Bronchial epithelial cell (primary cell): ENCODE measurements at places on chromosomes 6 and 20. TPM values are rescaled to one million over a fixed set of nuclear protein-coding genes. Genes with fewer than 3 reads are reported as not detected.

Gene SOBP
- 0.26 and 0.38 TPM in 2 replicates for total RNA-seq

Gene GABRR1
- total RNA-seq: not detected in 2 replicates

Gene MYT1
- not detected in 2 replicates for total RNA-seq

Gene PDYN
- not detected in 2 replicates for total RNA-seq

Gene GPLD1
- total RNA-seq: 0.26 and 0.64 TPM in 2 replicates

Gene BMP5
- total RNA-seq: under 0.01 TPM in 1 of 2 replicates, not detected in the other

Gene BPIFB4
- not detected in 2 replicates for total RNA-seq

Gene SMLR1
- not detected in 2 replicates for total RNA-seq

Gene SLC2A10
- total RNA-seq: 19.2 and 30.2 TPM in 2 replicates

Gene CST7
- not detected in 2 replicates for total RNA-seq

Gene PREP
- 30.5 and 32.1 TPM in 2 replicates for total RNA-seq

Gene FNDC11
- 0.26 and 0.90 TPM in 2 replicates for total RNA-seq

DNA sequence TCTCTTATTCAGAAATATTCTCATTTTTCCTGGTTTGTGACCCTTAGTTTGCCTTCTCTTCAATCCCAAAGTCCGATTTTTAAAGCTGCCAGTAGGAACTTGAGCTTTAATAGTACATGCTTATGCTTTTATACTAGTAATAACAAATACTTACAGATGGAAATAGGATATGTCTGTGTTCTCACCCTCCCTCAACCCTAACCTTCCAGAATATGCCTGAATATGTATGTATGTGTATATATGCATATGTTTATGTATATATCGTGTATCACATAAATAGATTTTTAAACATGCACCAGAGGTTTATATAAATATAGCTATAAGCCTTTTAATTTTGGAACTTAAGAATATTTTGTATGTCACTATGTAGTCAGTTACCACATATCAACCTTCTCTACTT, 38.8 kb downstream of the CDYL start:
- no peak for DNase-seq

GRCh38 chr6:43257367-43258145, 14.3 kb downstream of the TTBK1 start:
- DNase-seq: no peak

DNA sequence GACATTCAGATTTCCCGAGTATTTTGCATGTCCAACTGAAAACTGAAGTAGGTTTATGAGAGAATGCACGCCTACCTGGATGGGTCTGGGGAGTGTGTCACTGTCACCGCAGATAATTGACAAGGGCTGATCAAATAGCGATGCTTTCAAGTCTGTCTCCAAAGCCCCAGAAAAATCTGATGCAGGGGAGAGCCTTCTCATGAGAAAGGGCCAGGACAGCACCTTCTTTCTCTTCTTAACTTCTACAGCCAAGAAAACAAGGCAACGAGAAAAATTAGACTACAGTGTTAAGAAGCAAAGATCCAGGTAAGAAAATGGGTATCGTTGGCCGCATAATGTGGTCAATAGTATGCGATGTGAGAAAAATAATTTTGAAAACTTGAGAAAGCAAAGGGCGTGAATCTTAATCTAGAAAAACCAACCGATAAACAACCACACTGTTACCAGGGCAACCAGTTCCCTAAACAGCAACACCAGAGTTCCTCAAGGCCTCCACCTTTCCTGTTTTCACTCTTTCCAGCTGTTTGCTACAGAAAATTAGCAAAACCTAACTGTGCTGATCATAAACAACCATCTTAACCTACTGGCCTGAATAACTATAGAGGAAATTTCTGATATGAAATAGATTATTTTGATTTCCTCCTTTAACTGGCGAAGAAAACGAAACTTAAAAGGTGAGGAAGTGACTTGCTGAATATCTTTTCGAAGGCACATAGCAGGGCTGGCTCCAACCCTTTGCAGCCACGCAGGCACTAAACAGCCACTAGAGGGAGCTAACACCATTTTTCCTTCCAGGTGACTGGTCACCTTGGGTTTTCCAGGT, 2.6 kb downstream of the TAGAP start:
- DNase-seq: peak; percentile 81

- no peak for DNase-seq
Measured at GRCh38 chr6:6411115-6411514, 90.7 kb upstream of the F13A1 start.

DNA sequence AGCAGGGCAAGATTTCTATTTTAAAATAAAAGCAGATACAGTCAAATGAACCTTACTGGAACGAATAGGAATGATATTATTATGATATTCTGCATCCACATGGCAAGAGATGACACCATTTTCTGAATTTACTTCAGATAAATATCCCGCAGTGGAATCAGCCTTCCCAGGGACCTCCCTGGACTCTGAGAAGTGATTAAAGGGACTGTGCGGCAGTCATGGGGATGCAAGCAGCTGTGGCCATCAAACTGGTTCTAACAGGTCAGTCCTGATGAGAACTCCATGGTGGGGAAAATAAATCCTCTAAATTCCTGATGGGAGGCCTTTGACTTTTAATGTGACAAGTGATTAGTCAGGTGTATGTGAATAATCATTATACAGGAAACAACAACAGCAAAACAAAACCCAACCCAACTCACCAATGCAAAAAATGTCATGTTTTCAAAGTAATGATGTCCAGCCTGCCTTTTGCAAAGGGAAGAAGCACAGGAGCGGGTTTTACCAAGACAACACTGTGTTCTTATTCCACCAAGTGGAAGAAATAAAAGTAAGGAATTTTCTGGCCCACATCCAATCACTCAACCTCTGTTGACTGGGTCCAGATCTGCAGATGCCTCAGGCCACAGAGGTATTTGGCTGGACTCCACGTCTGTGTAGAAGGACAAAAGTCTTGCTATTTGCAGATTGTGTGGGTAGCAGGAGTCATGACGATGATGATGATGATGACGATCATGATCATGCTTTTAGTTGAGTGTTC, 61.9 kb upstream of the CITED2 start:
- peak; percentile 70 for DNase-seq

- DNase-seq: no peak
Measured at GRCh38 chr20:34311118-34312023, 8.2 kb upstream of the AHCY start.

GRCh38 chr20:51176876-51177275, 154.0 kb upstream of the KCNG1 start:
- no peak for DNase-seq

DNA sequence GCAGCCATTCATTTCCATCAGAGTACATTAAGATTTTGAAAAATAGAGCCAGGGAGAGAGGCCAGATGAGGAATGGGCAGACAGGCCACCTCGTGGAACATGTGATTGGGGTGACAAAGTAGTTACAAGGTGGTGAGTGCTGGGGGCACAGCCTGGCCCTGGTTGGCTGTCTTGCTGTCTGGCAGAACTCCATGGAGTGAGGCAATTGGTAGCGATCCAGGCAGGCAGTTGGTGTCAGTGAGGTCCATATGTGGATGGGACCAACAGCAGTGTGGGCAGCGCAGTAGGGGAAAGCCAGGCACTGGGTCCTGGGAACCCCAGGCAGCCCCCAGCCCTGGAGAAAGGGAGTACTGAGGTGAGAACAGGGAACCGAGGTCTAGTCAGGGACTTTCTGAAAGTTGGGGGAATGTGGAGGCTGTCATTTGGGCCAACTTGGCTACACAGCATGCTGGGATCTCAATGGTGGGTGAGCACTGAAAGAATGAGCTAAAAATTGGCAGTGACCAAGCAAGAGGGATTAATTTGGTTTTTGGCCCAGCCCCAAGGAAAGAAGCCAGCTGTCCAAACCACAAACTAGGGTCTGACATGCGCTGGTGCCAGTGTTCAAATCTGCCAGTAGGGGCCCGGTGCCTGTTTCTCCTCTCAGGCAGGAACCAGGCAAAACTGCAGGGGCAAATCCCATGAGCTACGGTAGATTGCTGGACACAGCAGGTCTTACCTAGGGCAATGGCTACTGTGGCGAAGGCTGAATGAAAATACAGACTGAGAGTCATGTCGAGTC, 61.4 kb upstream of the E2F3 start:
- no peak for DNase-seq

DNA sequence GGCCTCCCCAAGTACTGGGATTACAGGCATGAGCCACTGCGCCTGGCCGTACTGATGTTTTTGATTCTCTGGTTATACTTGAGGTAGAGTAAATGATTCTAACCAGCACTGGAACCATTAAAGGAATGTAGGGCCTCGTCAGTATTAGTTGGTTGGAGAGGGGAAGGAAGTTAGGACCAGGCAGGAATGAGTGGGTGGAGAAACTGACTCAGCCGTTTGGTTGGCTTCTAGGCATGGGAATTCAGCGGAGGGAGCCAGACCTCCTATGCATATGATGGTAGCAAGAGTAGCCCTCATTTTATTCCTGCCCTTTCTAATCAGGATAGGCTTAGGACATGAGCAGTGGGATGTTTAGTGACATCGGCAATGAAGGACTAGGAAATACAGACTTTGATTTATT, 19.0 kb upstream of the SERINC3 start:
- peak; percentile 78 for DNase-seq

- no peak for DNase-seq
Measured at GRCh38 chr6:106642476-106642875, 13.1 kb downstream of the QRSL1 start.

GRCh38 chr20:44993343-44993742, 27.0 kb downstream of the STK4 start:
- DNase-seq: peak; percentile 60

- DNase-seq: peak; percentile 29
Measured at GRCh38 chr6:127690092-127690491, 113.1 kb downstream of the C6orf58 start.

- no peak for DNase-seq
Measured at GRCh38 chr6:111943726-111944125, 70.5 kb upstream of the FYN start.

- DNase-seq: no peak
Measured at GRCh38 chr20:46134716-46135115, 16.6 kb downstream of the CD40 start.

GRCh38 chr6:44076356-44077213, 50.7 kb downstream of the MRPL14 start:
- DNase-seq: no peak

DNA sequence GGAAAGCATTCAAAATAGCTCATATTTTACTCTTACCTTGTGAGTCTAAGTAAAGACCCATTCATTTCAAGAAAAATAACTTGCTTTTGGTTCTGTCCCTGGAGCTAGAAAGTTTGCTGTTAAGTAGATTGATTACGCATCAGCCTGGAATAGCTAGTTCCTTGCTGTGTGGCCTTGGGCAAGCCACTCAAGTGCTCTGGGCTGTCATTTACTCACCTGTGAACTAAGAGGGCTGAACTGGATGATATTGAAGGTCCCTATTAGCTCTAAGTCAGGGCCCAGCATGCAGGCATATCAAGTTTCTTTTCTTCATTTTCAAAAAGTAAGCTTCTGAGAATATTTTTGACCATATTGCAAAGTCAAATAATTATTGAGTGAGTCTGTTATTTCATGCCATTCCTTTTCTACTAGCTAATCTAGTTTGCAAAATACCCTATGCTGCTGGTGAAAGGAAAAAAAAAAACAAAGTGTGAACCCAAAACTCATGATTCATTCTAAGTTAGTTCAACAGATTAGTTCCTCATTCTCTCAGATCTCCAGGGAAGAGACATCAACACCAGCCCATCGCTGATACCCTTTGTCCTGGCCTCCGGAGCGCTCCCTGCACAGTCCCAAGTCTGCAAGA, 106.5 kb upstream of the GMDS start:
- DNase-seq: peak; percentile 40

DNA sequence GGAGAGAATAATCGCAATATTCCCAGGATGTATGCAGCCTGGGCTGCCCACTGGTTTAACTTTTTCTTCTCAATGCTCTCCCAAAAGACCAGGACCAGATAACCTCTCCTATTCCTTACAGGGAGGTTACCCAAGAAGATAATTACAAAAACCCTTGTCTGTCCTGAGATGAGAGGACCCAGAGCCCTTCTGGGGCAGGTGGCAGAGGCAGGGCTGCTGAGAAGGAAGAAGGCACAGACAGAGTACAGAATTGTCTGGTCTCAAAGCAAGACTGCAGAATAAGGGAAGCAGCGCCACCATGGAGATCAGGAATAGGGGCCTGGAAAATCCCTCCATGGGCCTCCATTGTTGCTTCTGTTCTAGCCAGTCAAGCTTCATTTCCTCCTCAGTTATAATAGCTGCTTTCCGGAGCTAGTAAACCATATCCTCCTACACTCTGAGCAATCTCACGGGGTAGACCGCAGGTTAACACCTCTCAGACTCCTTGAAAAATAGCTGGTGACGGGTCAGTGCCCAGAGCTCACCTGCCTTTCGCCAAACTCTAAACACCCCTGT, 463 bp upstream of the HLA-DMB start:
- no peak for DNase-seq

GRCh38 chr6:74925683-74926082, 280.2 kb downstream of the COL12A1 start:
- DNase-seq: no peak

- DNase-seq: no peak
Measured at GRCh38 chr6:49339096-49339495, 124.0 kb downstream of the MMUT start.

- DNase-seq: peak; percentile 15
Measured at GRCh38 chr20:33309631-33310030, 26.6 kb downstream of the BPIFB1 start.

DNA sequence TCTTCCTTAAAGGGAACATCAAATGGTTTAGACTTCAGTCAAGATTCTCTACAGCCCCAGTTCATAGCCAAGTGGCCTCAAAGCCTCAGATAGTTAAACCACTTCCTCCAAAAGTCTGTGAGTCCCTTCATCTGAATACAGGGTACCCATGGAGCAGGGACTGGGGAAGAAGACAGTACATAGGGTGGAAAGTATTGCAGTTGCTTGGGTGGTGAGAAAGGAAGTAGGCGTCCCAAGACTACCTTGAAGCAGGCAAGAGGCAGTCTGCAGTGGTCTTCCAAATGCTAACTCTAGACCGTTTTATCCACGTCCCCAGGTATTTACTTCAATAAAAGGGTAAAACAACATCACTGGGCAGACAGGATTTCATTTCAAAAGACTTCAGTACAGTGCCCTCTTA, 2.0 kb downstream of the FYN start:
- DNase-seq: no peak

DNA sequence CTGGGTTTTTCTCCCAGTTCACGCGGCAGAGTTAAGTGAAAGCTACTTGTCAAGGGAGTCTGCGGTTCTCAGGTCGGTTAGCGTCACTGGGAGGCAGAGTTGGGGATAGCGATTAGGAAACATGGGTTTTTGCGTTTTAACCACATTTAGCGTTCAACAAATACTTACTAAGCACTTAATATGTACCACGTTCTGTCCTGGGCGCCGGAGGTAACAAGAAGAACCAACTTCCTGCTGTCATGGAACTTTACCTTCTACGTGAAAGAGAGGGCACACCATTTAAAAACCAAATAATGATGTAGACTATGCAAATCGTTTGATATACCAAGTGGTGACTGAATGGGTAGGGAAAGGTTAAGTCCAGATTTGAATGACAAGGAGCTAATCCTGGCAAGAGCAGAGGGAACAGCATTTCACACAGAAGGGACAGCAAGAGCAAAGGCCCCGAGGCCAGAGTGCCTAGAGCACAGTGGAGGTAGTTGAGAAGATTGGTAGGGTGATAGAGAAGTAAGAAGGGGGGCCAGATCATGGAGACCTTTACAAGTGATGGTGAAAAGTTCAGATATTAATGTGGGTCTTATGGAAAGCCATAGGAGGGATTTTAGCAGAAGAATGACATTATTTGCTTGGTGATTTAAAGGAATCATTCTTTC, 744 bp downstream of the RIOK1 start:
- no peak for DNase-seq

- DNase-seq: no peak
Measured at GRCh38 chr20:35232575-35232974, 6.1 kb downstream of the MMP24 start.
